ENCODE measurements at places on chromosomes 4 and X.

GRCh38 chr4:125714845-125715244, 400.1 kb downstream of the FAT4 start:
- no peak for DNase-seq

DNA sequence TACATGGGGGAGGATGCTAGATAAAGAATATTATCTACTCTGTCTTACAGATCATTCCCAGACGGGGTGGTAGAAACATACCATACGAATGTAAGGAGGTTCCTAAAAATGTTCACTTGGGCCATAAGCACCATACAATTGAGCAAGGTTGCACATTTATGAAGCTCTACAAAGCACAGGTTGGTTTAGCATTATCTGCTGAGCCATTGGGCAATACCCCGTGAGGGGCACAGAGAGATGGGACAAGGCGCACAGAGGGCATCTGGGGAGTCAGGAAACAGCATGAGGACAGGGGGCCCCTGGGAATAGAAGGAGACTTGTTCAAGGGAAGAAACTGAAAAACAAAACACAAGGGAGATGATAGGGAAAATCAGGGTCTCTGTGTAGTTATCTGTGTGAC, 305.3 kb downstream of the TRIML1 start:
- no peak for DNase-seq

GRCh38 chr4:56051029-56051709, 102.4 kb downstream of the CEP135 start:
- no peak for DNase-seq

GRCh38 chr4:134174271-134174670, 27.3 kb downstream of the PABPC4L start:
- no peak for DNase-seq

DNA sequence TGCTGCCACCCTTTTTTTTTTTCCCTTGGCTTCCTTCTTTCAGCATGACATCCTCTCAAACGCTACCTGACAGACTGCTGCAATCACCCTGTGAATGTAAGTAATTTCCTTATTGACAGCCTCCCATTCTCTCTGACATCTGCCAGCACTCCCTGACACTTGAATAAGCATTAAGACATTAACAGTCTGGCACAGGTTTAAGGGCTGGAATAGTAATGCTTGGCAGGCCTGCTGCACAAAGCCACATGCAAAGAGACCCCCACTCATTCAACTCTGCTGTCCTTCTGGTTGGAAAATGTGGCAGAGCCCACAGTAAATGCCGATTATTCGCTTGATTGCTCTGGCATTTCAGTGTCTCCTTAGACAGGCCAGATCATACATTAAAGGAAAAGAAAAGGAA, 28.1 kb upstream of the RASGEF1B start:
- peak; percentile 25 for DNase-seq

DNA sequence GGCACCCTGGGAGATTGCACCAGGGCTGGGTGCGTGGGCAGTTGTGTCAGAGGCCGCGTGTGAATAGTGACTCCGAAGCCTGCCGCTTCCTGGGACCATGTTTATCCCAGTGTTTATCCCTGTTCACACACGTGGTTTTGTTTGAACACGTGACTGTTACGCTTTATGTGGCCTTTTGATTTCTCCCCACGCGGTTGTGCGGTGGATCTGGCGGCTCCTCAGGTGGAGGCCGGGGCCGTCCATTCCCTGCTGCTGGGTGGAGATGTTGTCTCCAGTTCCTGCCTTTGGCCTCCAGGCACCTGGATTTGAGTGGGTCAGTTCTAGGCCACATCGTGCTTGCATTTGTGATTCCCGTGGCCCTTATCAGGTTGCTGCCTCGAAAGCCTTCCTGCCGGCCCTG, 35.1 kb downstream of the NELFA start:
- DNase-seq: no peak

- DNase-seq: no peak
Measured at GRCh38 chr4:37765741-37766140, 60.7 kb upstream of the PGM2 start.

DNA sequence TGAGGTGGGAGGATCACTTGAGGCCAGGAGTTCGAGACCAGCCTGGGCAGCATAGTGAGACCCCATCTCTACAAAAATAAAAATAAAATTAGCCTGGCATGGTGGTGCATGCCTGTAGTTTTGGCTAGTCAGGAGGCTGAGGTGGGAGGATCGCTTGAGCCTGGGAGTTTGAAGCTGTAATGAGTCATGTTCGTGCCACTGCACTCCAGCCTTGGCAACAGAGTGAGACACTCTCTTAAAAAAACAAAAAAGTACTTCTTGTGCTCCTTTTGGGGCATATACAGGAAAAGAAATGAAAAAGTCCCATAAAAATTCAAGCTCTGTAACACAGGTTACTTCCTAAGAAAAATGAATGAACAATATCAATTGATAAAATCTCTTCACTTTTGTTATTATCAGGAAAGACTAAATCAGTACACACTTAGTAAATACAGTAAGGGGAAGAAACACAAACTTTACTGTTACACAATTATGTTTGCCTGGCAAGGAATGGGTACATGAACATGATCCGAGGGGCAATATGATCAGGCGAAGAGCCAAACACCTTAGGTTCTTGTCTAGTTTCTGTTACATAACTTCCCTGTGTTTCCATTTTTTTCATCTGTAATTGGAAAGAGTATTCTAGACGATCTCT, 46.9 kb downstream of the CCDC158 start:
- DNase-seq: no peak

GRCh38 chr4:153387981-153388380, 43.5 kb downstream of the MND1 start:
- DNase-seq: no peak

- peak; percentile 30 for DNase-seq
Measured at GRCh38 chr4:73487233-73487632, 5.7 kb downstream of the AFM start.

GRCh38 chr4:159398236-159398638, 295.4 kb downstream of the RAPGEF2 start:
- no peak for DNase-seq

GRCh38 chrX:150184491-150184890, 178.6 kb upstream of the MAMLD1 start:
- no peak for DNase-seq
